ENCODE measurements at places on chromosomes 1 and 21.

DNA sequence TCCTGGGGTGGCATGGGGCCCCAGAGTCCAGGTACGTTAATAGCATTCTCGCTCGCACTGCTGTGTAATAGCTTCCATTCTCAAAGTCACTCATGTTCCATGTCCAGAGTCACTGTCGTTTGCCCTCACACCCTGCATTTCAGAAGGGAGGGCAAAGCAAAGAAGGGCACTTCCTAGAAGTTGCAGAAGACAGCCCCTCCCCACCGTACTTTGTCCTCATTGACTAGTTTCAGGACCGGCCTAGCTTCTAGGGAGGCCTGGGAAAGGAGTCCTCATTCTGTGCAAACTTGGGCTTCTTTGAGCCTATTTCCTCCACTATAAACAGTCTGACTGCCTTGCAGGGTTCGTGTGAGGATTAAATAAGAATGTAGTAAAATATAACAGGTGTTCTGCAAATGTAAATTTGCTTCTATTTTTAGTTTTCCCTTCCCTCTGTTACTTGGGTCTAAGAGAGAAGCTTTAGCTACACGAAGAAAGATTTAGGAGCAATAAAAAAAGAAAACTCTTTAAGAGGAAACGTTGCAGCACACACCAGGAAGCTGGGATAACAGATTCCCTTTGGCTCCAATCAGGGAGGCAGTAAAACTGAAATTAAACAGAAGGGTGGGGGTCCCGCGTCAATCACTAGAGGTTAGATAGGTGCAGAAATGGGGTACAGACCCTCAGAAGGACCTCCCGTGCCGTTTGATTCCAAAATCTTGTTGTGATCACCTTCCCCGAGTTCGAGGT lies 40.1 kb downstream of the ACTL8 start:
- DNase-seq: no peak

- no peak for DNase-seq
These were observed 36.9 kb upstream of the RGS1 start for GRCh38 chr1:192538407-192539296.

DNA sequence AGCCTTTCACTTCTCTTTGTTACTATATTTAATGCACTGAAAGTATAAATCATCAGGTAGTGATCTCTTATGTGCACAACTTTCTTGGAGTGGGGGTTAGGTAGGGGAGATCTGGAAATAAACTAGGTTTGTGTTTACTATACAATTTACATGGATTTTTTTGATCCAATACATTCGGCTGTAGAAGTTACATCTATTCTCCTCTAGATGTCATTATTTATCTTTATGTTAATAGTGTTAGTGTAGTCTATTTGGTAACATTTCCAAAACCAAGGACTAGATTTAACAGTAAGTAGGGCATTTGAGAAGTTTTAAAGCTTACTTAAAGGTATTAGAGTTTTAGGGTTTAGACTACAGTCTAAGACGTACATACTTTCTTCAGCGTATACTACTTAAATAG lies 5.4 kb downstream of the VPS45 start:
- no peak for DNase-seq

- DNase-seq: no peak
These were observed 38.5 kb downstream of the TGFB2 start for GRCh38 chr1:218383681-218384080.

DNA sequence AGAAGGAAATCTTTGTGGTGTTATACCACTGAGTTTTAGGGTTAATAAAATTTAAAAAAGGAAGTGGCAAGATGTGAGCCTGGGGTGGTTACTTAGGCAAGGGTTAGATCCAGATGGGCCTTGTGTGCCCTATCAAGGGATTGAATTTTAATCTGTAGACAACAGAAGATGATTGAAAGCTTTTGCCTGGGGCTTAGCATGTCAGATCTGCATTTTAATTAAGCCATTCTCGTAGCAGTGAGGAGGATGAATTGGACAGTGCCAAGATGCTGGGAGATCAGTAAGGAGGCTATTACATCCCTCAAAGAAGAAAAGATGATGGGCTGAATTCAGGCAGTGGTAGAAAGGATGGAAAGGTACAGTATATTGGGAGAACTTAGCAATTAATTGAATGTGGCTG lies 42.3 kb downstream of the HMGB4 start:
- DNase-seq: no peak

DNA sequence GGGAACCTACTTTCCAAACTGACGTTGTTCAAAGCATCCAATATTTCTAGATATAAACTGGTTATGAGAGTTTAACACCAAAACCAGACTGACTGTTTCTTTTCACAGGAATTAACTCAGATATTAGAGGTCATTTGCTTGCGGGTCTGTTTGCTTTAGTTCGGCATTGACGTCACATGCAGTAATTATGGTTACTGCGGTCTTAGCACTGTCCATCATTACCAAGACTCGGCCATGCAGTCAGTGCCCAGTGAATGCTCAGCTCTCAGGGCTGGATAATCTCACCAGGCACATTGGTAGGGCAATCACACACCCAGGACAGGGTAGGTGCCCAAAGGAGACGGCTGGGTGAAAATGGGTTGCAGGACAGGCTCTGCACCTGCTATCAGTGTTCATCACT lies 9.9 kb upstream of the F3 start:
- no peak for DNase-seq

GRCh38 chr1:228900886-228901392 lies 165.7 kb downstream of the RHOU start:
- no peak for DNase-seq

GRCh38 chr1:117094841-117095604 lies 26.5 kb downstream of the TRIM45 start:
- no peak for DNase-seq

GRCh38 chr1:191279266-191279800 lies 801.7 kb upstream of the BRINP3 start:
- DNase-seq: no peak

DNA sequence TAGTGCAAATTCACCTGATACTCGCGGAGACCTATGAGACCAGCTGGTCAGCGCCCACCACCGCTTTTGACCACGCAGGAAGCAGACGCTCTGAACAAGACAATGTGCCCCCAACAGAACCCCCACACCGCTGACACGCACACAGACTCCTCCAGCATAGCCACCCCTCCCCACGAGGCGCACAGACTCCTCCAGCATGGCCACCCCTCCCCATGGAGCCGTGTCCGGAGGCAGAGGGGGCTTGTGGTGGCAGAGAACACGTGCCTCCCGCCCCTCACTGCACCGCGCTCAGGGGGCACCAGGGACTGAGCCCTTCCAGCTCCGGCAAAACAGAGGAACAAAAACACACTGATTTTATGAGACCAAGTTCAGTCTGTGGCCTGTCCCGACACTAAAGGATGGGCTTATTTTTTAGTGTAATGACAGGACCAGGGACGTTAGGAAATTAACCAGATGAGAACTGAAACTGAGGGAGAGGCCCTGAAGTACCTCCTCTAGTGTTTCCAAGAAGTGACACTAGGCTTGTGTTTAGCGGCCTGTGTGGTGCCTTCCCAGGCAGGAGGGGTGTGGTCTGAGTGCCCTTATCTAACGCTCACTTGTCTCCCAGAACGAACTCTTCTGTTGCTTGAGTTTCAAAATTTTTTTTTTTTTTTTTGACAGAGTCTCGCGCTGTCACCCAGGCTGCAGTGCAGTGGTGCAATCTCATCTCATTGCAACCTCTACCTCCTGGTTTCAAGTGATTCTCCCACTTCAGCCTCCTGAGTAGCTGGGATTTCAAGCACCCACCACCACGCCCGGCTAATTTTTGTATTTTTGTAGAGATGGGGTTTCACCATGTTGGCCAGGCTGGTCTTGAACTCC lies 10.0 kb upstream of the AGPAT3 start:
- no peak for DNase-seq

DNA sequence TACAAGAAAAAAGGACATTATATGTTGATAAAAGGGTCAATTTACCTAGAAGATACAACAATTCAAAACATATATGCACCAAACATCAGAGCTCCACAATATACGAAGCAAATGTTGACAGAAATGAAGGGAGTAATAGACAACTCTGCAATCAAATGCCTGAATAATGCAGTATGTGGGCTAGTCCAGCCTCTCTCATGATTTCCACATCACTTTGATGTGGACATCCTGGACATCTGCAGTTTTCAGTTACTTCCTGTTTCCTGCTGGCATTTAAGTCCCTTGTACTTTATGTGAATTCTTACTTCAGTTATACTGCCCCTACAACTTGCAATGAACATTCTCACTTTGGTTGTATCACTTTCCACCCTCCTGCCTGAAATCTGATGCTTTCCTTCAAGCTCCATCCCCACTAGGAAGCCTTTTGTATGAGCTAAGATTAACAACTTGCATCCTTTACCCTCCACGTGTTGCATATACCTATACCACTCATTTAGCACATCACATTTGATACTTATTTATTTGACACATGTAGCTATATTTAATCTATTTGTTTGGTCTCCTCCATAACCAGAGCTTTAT lies 36.7 kb downstream of the DISC1 start:
- no peak for DNase-seq

- no peak for DNase-seq
These were observed 54.4 kb downstream of the TLCD4 start for GRCh38 chr1:95171270-95172245.

GRCh38 chr1:182080955-182081582 lies 19.6 kb upstream of the ZNF648 start:
- DNase-seq: no peak

DNA sequence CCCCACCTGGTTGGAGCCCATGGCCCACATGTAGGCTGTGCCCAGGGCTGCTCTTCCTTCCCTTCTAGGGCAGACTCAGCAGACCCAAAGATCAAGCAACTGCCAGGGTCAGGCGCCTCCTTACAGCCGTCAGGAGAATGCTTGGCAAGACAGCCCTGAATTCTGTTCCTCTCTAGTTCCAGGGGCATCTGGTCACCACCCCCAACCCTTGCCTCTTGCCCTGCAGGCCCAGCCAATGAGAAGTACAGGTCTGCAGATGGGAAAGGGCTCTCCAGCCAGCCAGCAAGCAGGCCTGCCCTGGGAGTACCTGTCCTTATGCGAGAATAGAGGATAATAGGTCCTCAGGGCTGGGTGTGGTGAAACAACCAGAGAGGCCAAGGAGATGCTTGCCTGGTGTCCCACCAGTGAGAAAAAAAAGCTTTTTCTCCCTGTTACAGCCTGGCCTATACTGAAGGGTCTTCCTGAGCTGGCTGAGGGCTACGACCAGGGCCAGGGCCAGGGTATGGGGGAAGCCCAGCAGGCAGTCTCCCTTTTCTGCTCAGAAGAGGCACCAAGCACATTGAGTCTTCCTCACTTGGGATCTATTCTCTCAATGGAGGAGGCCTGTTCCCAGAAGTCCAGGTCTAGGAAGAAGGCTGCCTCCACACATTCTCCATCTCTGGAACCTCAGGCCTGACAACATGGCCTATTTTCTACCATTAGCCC lies 31.4 kb downstream of the NAV1 start:
- no peak for DNase-seq

DNA sequence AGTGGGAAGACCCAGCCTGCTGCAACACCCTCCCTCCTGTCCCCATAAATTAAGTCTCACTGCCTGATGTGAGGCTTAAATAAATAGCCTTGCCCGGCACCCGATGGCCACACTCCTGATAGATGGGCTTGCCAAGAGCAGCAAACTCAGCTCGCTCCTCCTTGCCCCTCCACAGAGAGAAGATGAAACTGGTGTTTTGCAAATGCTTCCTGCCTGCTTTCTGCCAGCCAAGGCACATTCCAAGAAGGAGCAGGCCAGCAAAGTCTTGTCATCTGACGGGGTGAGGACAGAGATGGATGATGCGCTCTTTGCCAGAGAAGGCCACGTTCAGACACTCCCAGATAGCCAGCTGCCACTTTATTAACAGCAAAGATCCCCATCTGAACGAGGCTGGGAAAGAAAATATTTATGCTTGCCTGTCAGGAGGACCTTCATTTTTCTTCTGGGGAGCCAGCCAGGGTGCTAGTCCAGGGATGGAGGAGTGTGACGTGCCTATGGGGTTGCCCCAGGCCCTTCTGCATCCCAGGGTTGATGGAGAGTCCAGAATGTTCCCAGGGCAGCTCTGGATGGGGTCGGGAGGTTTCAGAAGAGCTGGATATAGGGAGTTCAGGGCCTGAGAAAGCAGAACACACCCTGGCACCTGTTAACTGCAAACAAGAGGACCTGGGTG lies 265.4 kb downstream of the FOXD2 start:
- no peak for DNase-seq

- no peak for DNase-seq
These were observed 32.6 kb upstream of the HTR1D start for GRCh38 chr1:23249787-23250454.

- DNase-seq: no peak
These were observed 115.8 kb downstream of the VPS13D start for GRCh38 chr1:12345350-12346217.

- DNase-seq: no peak
These were observed 441.6 kb downstream of the NCAM2 start for GRCh38 chr21:21439761-21440160.

GRCh38 chr1:220371324-220371723 lies 99.1 kb upstream of the RAB3GAP2 start:
- peak; percentile 39 for DNase-seq

GRCh38 chr1:160449494-160449893 lies 49.1 kb downstream of the VANGL2 start:
- no peak for DNase-seq

DNA sequence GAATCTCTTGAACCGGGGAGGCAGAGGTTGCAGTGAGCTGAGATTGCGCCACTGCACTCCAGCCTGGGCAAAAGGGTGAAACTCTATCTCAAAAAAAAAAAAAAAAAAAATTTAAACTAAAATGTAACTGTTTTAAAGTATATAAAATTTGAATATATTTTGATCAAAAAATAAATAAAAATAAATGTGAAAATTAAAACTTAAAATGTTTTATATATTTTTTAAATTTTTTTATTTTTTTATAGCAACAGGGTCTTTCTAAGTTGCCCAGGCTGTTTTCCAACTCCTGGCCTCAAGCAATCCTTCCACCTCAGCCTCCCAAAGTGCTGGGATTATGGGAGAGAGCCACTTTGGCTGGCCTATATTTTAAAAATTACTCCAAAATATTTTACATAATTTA lies 15.2 kb upstream of the FAM76A start:
- no peak for DNase-seq

GRCh38 chr1:233662575-233663304 lies 48.8 kb downstream of the KCNK1 start:
- DNase-seq: no peak

- no peak for DNase-seq
These were observed 55.1 kb downstream of the AGPAT3 start for GRCh38 chr21:43919871-43920801.

DNA sequence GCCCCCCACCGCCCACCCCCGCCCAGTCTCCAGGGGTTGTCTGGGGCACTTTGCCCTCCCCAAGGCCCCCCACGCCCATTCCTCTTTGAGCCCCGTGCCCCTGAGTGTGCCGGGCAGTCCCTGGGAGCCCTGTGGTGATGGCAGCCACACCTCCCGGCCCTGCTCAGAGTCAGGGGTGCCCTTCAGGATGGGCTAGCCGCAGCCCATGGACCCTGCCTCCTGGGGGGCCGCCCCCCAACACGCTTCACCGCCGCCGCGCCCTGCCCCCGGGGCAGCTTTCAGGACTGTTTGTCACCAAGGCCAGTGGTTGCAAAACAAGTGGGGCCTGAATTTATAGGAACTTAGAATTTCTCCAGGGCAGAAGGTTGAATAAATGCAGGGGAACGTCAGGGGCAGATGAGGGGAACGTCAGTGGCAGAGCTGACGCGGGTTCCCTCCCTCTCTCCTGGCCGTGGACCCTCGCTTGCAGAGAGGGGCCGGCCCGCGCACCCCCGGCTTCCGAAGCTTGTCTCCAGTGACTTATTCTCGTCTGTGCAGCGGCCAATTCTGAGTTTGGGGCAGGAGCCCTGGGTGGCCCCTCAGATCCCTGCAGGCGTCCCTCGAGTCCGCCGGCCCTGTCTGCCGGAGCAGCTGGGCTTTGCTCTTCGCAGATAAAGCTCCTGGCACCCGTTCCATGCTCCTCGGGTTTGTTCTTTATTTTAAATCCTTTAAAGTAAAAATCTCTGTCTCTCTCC lies 41.2 kb upstream of the ADARB1 start:
- DNase-seq: no peak

Data from iPS DF 6.9 (cell line).